ENCODE measurements at places on chromosomes 16 and 17. TPM values are rescaled to one million over a fixed set of nuclear protein-coding genes. Genes with fewer than 3 reads are reported as not detected.
A peak's percentile ranks its signal among the peaks of the same experiment; 100 is the strongest.

Gene SLFN14
- total RNA-seq: not detected

Gene NPIPB9
- not detected for total RNA-seq

Gene GPR142
- not detected for total RNA-seq

Gene LITAFD
- not detected for total RNA-seq

Gene CYGB
- 55.6 TPM for total RNA-seq

Gene MED13
- 67.3 TPM for total RNA-seq

DNA sequence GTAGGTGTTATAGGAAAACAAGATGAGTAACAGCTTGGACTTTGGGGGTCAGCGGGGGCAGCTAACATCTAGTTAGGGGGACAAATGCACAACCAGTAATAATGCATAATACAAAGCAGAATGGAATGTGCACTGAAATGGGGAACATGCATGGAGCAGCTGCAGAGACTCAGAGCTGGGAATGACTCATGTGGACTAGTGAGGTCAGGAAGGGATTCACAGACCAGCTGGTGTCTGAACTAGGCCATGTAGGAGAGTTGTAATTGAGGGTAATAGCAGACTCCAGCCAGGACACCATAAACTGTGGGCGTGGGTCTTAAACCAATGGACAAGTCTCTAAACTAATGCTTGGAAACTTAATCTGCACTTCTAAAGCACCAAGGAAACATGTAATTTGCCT lies 176.8 kb upstream of the ASIC2 start:
- DNase-seq: no peak

- no peak for DNase-seq
Observed at GRCh38 chr16:89178453-89179147, 7.1 kb downstream of the CDH15 start.

GRCh38 chr17:46744441-46744840 lies 74.1 kb downstream of the WNT3 start:
- no peak for DNase-seq

- DNase-seq: no peak
Observed at GRCh38 chr17:36845916-36846315, 91.4 kb upstream of the LHX1 start.

DNA sequence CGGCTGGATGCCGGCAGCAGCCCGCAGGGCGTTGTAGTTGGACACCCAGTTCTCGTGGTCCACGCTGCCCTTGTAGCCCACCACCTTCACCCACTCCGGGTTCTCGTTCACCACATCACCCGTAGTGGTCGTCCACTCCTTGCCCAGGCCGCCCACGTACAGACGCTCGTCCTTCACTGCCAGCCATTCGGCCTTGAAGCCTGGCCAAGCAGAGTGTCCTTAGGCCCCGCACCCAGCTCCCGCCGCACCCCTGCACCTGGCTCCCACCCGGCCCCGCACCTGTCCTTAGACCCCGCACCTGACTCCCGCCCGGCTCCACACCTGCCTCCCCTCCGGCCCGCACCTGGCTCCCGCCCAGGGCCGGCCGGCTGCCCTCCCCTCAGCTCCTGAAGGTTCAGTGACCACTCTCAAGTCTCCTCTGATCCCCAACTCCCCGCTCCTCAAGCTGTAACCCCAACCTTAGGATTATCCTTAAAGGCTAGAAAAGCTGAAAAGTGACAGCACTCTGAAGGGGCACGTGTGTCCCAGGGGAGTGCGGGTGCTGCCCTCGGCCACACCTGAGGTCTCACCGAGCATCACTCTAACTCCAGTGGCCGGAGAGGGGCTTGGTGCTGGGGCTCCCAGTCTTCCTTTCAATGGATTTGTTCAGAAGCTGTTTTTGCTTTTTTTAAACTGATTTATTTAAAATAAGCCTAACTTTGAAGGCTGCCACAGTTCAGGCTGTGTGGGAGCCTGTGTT lies 14.4 kb downstream of the CANT1 start:
- DNase-seq: peak; percentile 88

- DNase-seq: peak; percentile 64
Observed at GRCh38 chr17:77579131-77579530, 379.4 kb upstream of the TNRC6C start.

DNA sequence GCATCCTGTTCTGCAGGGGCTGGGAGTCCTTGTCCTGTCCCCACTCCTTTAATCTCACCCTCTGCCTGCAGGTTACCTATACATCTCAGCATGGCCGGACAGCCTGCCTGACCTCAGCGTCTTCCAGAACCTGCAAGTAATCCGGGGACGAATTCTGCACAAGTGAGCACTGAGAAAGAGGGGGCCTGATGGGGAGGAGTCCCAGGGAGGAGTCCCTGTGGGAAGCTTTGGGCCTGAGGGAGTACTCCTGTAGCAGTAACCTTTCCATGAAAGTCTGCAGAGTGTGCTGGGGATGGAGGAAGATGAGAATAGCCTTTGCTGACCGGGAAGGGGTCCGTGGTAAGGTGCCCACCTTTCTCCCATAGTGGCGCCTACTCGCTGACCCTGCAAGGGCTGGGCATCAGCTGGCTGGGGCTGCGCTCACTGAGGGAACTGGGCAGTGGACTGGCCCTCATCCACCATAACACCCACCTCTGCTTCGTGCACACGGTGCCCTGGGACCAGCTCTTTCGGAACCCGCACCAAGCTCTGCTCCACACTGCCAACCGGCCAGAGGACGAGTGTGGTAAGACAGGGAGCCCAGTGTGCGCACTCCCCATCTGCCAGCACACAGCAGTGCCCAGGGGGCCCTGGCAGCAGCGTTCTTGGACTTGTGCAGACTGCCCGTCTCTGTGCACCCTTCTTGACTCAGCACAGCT lies 14.8 kb downstream of the MIEN1 start:
- DNase-seq: no peak

DNA sequence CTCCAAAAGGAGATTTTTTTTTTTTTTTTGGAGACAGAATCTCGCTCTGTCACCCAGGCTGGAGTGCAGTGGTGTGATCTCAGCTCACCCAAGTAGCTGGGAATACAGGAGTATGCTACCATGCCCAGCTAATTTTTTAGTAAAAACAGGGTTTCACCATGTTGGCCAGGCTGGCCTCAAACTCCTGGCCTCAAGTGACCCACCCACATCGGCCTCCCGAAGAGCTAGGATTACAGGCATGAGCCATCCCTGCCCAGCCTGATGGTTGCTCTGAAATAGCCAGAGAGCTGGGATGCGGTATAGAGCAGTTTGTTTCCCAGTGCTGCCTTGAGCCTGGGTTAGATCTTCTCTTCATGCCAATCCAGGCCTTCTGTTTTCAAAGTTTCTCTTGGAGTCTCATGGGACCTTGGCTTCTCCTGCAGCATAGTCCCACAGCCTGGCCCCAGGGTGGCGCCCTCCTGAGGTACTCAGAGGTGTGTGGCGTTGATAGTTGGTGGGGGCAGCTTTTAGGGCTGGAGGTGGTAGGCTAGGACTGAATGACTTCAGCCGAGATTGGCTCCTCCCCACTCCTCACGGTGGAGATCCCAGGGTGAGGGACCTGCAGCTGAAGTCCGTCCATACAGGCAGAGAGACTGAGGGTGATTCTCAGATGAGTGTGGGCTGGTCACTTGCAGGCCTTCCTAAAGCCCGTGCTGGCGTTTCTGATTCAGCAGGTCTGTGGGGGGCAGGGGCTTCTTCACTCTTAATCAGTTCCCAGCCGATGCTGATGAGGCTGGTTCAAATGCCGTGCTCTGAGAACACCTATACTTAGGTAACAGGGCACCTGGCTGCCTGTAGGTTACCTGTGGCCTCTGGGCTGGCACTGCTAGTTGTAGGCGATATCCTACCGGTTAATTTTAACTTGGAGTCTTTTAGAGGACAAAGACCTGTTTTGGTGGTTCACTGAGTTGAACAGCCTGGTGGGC lies 52.0 kb downstream of the TNFRSF13B start:
- peak; percentile 85 for DNase-seq

GRCh38 chr16:87489434-87490045 lies 3.3 kb downstream of the ZCCHC14 start:
- no peak for DNase-seq

- no peak for DNase-seq
Observed at GRCh38 chr17:65395924-65396323, 165.5 kb downstream of the AXIN2 start.

- DNase-seq: no peak
Observed at GRCh38 chr16:51538707-51539498, 387.8 kb upstream of the SALL1 start.

GRCh38 chr17:17137731-17138585 lies 68.2 kb downstream of the PLD6 start:
- no peak for DNase-seq

GRCh38 chr17:76997981-76998531 lies 129.9 kb downstream of the MGAT5B start:
- peak; percentile 51 for DNase-seq

DNA sequence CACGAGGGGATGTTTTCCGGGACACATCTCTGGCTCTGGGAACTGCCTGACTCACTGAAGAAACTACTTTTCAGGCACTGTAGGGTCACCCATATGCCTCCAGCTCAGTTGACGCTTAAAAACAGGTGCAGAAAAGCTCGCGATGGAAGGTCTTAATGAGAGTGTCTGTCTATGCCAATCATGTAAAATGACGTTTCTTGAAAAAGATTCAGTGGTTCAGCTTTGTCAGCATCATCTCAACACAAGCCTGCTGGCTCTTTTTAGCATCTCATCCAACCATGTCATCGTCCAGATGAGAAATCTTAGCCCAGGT lies 27.5 kb downstream of the OR1D5 start:
- DNase-seq: no peak

DNA sequence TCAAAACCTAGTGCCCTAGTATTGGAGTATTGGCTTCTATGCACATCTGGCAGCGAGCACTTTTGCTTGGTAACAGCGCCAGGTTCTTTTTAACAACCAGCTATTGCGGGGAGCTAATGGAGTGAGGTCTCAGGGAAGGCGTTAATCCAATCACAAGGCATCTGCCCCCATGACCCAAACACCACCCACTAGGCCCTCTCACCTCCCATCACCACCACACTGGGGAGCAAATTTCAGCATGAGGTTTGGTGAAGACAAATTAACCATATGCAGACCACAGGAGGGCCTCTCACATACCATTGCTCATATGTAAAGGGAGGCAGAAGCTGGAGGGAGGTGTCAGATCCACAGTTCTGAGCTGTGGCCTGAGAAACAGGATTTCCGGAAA lies 893 bp upstream of the ODF4 start:
- no peak for DNase-seq

DNA sequence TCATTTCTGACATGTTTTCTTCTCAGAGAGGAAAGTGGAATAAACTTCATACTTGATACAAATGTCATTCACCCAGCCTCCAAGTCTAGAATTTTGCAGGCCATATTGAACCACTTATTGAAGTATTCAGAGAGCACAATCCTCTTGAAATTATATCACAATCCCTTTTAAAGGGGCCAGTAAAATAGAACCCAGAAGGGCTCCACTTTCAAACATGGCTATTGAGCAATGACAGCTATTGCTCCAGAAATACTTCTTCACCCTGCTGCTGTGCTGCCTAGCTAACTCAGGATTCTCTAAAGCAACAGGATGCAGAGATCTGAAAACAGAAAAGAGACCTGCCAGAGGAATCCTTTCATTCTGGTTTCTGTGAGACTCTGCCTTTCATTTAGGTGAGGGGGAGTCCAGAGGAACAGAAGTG lies 275.0 kb upstream of the CDH5 start:
- DNase-seq: no peak

DNA sequence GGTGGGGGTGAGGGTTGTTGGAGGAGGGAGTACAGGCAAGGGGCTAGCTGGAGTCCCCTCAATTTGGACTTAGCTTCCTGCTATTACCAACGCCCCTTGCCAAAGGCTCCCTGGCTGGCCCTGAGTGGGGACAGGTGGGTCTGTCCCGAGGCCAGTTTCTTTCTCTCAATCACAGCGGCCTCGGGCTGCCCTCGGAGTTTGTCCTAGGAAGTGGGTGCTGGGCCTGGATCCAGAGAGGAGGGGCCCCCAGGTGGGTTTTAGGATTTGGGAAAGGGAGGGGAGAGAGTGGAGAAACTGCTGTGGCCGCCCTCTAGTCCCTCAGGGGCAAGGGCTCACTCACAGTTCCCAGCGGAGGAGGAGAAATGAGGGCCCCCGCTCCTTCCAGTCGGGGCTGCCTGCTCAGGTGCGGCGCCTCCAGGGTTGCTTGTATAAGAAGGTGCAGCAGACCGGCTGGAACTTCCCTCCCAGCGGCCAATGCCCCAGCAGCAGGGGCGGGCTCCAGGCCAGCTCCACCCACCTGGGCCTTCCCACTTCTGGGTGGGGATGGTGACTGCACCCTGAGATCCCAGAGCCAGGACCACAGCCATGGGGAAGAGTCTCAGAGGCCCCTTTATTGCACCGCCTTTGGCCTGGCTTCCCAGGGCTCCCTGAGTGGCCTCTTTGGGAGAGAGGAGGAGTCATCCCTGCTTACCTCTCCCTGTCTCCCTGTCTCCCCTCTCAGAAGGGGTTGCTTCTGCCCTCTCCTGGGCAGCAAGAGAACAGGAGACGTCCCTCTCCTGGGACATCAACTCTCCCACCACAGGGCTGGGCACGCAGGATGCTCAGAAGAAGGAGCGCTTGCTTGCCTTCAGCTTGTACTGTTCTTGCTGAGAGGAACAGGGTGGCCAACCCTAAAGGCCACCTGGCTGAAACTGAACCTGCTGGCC lies 112.0 kb upstream of the SMURF2 start:
- peak; percentile 86 for DNase-seq

- no peak for DNase-seq
Observed at GRCh38 chr16:15754821-15755534, 101.8 kb downstream of the MYH11 start.

All from mesenteric fat pad (tissue), 1 donor.